ENCODE measurements at places on chromosomes 5 and 9.
A peak's percentile ranks its signal among the peaks of the same experiment; 100 is the strongest.

DNA sequence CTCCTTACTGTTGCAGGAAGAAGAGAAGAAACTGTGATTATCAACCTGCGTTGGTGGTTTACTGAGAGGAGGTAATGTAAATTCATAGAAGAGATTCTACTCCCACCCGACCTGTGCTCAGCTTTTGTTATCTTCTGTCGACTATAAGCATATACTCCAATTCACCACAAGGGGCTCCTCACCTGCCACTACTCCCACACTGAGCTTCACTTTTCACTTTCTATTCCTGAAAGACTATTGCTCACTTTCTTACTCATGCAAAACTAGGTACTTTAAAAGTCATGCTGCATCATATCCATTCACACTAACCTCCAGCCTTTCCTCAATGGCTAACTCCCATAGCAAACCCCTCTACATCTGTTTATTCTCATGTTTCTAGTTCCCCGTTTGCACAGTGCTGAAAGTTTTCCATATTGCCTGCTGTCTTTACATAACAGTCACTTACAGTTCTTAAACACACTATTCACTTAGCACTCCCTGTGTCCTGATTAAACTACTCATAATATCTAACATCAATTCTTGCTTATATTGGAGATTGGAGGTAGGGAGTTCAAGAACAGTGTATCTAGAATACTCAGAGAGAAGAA, 1062.6 kb downstream of the NR2F1-AS1 start:
- no peak for DNase-seq

GRCh38 chr5:148768806-148769415, 57.5 kb upstream of the ADRB2 start:
- DNase-seq = no peak

DNA sequence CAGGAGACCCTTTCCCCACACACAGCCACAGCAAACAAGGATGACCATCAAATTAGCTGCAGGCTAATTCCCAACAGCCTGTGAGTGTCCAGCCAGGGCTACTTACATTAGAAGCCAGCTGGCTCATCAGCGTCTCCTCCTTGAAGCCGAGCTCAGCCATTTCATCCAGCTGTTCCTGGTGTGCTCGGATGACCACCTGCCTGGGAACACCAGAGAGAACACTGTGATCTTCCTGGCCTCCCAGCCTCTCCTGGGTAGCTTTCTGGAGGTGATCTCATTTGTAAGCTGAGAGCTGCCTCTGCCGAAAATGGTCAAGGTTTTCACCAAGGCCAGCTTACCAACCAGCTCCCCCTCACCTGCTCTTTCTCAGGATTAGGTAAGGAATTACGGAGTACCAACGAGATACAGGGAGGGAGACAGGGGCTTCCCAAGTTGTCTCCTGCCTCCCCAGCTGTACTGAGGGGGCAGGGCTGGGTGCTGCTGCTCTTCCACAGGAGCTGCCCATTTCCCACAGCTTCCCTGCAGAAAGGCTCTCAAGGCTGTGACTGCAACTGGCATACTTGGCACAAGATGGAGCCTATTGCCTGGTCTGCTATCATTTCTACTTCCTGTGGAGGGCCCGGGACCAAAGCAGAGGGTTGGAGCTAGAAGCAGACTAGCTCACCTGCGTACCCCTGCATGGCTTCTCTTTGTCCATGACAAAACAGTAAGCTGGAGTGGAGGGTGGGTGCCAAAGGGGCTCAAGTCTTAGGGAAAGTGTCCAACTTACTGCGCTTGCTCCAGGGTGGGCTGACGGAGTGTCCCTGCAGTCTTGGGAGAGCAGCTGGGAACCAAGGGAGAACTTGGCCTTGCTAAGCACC, 73.9 kb downstream of the KIF24 start:
- no peak for DNase-seq

DNA sequence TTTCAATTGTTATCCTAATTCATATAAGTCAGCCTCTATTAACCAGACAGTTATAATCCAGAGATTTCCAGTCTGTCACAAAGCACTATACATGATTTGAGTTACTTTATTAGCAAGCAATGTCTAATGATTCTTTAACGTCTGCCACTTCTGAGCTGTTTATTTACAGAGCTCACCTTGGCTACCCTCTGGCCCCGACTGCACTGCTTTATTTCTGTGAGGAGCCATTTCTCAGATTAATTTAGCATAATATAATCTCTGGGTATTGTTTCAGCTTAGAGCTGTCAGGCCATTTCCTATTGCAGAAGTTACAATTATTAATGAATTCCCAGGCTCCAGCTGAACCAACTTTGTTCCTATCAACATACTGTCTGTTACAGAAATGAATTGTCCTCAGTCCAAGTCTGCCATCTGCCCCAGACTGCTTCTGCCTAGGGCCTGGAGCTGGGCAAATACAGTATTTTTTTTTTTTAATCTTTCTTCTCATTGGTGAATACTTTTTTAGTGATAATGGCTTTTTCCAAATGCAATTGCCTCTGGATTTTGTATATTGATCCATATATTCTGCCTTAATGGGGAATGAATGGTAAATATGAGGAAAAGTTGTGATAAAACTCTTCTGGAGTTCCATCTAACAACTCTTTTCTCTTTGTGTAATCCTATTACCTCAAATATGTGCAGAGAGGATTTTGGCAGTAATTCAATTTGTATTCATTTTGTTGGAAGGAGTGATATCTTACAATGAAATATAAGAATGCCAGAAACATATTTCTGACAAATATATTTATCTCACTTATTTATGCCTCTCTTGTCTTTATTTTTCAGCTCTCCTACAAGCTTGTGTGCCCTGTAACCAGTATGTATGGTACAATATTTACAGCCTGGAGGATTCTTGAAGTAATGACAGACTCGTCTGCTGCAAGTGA, 104.7 kb downstream of the FOCAD start:
- no peak for DNase-seq

GRCh38 chr5:112935675-112936074, 13.6 kb upstream of the REEP5 start:
- DNase-seq = no peak

DNA sequence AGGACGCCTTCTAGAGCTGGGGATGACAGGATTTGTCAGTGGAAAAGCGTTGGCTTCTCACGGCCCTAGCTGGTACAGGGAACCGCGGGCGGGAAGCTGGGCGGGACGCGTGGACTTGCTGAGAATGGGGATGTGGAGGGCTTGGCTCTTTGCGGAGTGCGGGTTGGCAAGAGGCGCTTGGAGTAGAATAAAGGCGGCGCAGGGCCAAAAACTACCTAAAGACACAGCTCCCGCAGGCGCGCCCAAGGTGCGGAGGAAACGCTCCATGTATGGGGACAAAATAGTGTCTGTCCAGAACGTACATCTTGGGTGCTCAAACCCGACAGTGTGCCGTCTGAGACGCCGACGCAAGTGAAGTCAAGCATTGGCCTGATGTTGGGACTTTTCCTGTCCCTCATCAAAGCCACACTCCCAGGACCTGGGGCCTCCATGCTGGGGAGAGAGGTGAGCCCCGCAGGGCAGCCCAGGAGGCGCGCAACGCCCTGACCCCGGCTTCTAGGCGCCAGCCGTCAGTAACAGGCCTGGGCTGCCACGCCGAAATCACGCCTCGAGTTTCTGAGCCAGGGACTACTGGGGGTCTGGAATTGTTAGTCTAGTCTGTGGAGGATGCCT, 1.6 kb upstream of the NKX2-5 start:
- DNase-seq = no peak

DNA sequence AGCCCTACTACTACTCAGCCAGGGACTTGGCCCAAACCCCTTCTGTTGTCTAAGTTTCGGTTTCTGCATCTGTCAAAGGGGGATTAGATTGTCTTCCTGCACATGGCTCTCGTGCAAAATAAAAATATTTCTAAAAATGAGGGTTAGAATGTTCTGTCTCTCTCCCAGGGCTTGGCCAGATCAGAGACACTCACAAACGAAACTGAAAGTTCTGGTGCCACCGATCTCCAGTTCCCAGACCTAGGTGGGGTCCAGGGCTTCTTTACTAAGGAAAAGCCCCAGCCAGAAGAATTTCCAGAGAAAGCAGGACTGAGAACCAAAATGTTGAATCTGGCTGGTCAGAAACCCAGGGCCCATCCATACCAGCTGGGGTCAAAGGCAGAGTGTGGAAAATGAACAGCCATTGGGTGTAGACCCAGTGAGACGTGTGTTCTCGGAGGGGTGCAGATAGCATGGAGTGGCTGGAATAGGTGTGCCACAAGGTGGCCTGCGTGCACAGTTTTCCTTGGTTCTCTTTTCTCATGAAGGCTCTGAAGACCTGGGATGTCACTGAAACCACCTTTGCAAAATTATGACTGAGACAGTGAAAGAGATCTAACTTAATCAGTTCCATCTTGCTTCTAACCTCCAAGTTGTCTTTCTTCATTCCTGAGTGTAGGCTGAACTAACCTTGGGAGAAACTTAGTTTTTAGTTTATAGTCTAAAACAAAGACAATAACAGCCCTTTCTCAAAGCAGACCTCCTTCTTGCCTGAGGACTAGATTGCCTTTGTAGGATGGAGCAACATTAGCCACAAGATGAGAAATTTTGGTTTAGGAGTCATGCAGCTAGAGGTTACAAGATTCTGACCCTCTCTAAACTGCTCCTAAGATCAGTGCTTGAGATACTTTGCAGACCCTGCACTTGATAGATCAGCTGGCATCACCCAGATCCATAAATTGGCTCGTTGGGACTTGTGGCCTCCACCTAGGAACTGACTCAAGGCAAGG, 2.3 kb upstream of the SLC23A1 start:
- DNase-seq = no peak

DNA sequence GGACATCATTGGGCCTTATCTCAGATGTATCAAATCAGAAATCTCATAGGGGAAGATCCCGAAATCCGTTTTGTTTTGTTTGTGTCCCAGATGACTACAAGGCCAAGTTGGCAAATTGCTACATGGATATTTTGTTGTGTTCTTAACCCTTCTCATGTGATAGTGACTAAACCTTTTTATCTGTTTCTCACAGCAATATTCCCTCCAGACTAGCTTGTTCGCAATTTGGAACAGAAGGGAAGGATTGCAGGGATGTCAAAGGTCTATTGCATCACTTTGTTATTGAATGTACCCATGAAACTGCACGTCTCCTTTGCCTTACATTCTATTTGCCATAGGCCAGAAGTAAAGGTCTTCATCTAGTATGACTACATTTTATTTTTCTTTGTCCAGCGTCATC, 453.9 kb downstream of the NFIB start:
- DNase-seq = no peak

GRCh38 chr5:150618163-150618562, 22.3 kb upstream of the SYNPO start:
- DNase-seq = no peak

GRCh38 chr9:126296687-126297086, 29.9 kb upstream of the MVB12B start:
- no peak for DNase-seq

- no peak for DNase-seq
Measured at GRCh38 chr5:123014689-123015088, 21.8 kb downstream of the PPIC start.

DNA sequence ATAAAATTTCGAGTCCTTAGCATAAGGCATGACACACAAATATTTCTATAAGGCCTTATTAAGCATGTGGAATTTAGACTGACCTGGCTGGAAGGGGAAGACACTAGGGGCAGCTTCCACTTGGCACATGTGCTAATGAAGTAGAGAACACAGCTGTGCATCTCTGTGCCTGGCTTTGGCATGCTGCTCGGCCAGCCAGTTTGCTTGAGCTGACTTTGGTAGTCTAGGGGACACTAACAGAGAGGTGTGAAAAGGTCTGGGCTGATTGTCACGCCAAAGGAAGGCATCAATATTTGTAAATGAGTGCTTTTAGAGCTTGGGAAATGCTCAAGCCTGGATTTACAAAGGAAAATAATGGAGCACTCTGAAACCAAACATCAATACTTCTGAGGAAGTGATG, 723.7 kb downstream of the PRELID2 start:
- DNase-seq = no peak

- no peak for DNase-seq
Measured at GRCh38 chr5:151137067-151137825, 20.3 kb downstream of the ANXA6 start.

- peak; percentile 87 for DNase-seq
Measured at GRCh38 chr5:132439521-132440089, 51.0 kb downstream of the IRF1 start.

- DNase-seq = peak; percentile 16
Measured at GRCh38 chr5:112186401-112186990, 232.6 kb downstream of the EPB41L4A start.

- DNase-seq = no peak
Measured at GRCh38 chr9:131395157-131396098, 1.5 kb downstream of the PRRC2B start.

DNA sequence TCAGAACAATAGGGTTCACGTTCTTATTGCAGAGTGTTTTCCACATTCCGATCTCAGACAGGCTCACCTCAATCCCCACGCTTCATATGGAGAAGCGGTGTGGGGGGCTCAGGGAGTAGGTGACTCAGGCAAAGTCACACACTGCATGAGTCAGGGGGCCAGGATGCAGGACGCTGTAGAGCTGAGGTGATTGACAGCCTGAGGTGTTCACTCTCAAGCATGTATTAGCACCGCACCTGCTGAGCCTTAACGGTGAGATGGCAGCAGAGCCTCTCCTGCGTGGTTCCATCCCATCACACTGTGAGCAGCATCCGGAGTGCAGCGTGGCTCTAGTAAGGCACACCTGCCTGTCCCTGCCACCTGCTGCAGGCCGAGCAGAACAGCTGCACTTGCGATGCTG, 194.0 kb downstream of the IRX2 start:
- no peak for DNase-seq

GRCh38 chr9:35669331-35670145, 4.2 kb upstream of the CA9 start:
- DNase-seq = no peak

DNA sequence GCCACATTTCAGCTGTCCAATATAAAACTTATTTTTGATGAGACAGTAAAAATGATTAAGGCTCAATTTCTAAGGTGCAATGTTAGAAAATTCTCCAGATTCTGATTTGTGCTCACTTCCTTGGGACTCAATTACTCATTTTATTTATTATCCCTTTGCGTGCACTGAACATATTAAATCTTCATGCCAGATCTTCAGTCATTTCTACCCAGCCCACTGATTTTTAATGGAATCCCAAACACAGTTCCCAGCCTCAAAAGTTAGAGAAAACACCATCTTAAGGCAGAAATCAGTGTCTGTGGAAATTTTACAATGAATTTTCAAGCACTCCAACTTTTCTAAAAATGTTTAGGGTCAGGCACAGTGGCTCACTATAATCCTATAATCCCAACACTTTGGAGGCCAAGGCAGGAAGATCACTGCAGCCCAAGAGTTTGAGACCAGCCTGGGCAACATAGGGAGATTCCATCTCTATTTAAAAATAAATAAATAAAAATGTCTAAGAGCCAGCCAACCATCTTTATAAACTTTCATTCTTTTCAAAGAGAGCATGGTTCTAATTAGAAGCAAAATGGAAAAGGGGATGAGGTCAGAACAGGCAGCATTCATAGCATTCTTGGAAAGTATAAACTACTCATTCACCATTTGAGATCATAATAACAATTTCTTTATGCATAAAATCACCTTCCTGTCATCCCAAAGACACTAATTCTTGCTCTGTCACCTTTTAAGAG, 53.7 kb downstream of the TLE1 start:
- DNase-seq = no peak

- no peak for DNase-seq
Measured at GRCh38 chr5:109744261-109744660, 54.5 kb downstream of the MAN2A1 start.

- DNase-seq = no peak
Measured at GRCh38 chr9:115952430-115953292, 200.9 kb upstream of the PAPPA start.

GRCh38 chr5:135137146-135137915, 103.3 kb upstream of the PITX1 start:
- no peak for DNase-seq

All from astrocyte of the cerebellum (primary cell).